ENCODE measurements at places on chromosomes 4 and X.

- no peak for DNase-seq
Observed at GRCh38 chr4:26099967-26100366, 185.9 kb downstream of the SMIM20 start.

- no peak for DNase-seq
Observed at GRCh38 chr4:158162631-158163030, 10.2 kb downstream of the GASK1B start.

DNA sequence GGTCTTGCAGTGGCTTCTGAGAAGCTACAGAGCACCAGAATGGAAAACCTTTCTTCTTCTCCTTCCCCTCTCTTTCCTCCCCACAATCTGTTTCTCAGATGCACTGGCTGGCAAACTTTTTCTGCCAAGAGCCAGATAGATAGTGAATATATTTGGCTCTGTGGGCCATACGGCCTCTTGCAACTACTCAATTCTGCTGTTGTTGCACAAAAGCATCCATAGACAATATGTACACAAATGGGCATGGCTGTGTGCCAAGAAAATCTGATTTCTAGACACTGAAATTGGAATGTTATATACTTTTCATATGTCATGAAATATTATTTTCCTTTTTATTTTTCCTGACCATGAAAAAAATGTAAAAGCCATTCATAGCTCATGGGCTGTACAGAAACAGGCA, 3.1 kb downstream of the PHEX start:
- DNase-seq, result no peak

DNA sequence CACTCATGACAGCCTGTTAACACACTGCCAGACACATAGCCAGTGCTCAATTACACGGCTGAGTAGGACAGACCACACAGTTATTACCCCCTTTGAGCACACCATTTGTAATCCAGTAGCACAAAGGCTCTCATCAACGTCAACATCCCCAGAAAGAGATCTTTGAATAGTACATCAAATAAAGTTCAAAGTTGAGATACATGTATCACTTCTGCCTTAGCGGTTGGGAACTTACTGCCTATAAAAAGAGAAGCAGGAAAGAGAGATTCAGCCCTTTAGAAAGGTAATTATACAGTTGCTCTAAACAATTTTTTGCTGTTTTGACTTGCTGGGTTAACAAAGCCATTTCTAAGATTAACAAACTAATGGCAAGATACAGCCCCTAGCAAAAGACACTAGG, 16.2 kb downstream of the ANXA5 start:
- no peak for DNase-seq
